ENCODE measurements at places on chromosomes 1 and 21.

GRCh38 chr1:59291561-59291960 is 5.3 kb upstream of the FGGY start:
- DNase-seq: no peak

DNA sequence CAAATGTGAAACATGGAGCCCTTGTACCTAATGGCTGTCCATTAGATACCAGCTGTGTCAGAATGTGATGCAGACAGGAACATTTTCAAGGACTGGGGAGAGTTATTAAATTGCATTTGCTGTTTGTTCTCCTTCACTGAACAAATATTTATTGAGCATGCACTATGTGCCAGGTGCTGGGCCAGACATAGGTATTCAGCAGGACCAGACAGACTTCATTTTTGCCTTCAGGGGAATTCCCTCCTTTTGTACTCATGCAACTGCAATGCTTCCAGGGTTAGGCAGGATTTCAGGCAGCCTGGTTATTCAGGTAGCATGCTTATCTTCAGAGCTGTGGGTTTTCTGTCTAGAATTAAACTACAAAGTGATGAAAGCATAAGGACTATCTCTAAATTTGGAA is 64.2 kb upstream of the SMYD2 start:
- peak; percentile 94 for DNase-seq

DNA sequence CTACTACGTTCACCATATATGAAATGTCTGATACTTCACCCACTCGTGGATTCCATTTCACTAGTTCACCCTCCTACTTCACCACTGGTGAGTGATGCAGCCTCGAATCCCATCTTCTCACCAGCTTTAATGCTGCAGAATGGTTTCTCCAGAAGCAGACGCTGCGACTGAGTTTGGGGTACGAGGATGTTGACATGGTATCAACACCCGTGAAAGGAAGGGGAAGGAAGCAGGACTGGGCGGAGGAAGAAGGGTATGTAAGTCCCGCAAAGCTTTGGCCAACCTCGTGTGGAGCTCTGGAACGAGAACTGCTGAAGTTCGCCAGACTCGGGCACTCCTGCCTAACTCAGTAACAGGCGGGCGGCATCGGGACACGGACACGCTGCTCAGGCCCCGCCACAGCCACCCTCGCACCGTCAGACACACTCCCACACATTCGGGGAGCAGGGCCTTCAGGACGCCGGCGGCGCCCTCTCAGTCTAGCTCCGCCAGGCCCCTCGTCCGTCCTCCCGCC is 833 bp upstream of the DIP2A start:
- peak; percentile 51 for DNase-seq

DNA sequence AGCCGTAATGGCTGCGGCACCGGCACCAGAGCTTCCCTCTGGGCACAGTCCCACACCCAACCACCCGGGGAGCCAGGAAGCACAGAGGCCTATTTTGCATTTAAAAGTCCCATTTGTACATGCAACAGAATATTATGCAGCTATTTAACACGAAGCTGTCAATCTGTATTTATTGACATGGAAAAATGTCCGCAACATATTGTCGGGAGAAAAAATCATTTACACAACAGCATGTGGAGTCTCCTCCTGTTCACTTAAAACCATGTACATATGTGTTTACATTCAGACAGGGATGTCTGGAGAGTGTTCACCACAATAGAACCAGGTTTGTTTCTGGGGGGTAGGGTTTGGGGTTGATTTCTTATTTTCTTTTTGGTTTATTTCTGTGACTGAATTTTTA is 63.4 kb upstream of the GRIK3 start:
- DNase-seq: no peak

DNA sequence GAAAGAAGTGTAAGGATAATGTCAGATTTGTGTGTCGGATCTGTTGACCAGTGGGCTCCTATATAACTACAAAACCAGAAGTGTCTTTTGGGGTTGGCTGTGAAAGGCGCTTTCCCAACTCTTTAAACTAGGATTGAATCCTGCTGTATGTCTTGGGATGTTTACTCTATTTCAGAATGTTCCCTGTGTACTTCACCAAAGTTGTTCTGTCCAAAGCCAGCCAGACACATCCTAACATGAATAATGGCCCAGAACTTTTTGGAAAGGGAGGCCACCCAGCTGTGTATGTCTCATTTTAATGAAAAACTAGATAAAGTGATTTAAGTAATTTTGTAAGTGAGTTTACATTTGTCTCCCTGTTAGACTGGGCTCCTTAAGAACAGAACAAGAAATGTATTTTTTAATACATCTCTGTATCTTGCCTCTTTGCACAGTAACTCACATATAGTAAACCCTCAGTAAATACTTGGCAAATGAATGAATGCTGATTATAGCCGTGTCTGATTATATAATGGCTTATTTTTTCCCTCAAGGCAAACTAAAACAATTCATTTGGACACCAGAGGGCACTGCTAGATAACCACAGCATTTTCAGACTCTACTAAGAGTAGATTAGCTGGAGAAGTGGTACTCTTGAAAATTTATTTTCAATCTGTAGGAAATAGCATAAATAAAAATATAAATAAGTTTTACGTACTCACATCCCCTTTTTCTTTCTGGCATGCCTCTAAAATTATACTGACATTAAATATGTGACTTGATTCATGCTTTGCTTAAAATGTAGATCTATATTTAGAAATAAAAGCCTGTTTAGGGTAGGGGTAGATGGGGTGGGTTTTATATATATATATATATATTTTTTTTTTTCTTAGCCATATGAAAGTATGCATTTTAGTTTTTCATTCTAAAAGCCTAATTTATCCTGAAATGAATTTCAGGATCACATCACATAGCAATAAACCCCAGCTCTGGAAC is 23.8 kb downstream of the TSEN15 start:
- DNase-seq: peak; percentile 81

- DNase-seq: no peak
Measured at GRCh38 chr21:29413683-29414082, 115.0 kb downstream of the BACH1 start.

GRCh38 chr21:40057331-40057730 is 190.1 kb downstream of the PCP4 start:
- peak; percentile 56 for DNase-seq

- no peak for DNase-seq
Measured at GRCh38 chr1:36352125-36352909, 28.9 kb upstream of the EVA1B start.

DNA sequence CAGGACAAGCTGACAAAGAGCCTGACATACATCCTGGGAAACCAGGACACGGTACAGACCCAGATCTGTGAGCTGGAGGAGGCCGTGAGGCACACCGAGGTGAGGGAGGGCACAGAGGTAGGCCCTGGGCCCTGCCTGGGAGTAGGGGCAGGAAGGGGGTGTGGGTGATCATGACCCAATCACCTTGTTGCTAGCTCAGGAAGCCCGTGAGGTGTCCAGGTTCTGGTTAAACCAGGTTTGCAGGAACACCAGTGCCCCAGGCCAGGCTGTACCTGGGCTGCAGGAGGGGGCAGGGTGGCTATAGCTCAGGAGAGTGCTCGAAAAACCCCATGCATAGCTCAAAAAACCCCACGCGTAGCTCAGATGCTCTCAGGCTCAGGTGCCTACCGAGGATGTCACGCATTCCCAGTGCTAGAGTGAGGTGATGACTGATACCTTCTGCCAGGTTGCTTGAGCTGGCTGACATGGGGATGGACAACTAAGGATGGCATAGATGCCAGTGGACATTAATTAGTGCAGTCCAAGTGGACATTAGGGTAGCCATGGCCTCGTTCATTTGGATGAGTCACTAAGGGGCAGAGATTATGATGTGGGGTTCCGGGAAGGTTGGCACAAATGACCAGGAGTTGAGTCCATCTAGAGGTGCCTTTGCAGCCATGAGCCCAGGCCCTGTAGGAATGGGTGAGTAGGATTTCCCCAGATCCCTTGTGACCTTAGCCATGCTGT is 3.7 kb downstream of the TRIM46 start:
- no peak for DNase-seq

GRCh38 chr1:35001743-35002142 is 16.6 kb upstream of the TMEM35B start:
- DNase-seq: no peak

GRCh38 chr21:44943686-44944550 is 4.1 kb downstream of the SLX9 start:
- DNase-seq: no peak

GRCh38 chr1:46812065-46812963 is 13.5 kb downstream of the CYP4B1 start:
- DNase-seq: no peak

GRCh38 chr1:94022471-94023189 is 98.3 kb downstream of the ABCA4 start:
- no peak for DNase-seq

DNA sequence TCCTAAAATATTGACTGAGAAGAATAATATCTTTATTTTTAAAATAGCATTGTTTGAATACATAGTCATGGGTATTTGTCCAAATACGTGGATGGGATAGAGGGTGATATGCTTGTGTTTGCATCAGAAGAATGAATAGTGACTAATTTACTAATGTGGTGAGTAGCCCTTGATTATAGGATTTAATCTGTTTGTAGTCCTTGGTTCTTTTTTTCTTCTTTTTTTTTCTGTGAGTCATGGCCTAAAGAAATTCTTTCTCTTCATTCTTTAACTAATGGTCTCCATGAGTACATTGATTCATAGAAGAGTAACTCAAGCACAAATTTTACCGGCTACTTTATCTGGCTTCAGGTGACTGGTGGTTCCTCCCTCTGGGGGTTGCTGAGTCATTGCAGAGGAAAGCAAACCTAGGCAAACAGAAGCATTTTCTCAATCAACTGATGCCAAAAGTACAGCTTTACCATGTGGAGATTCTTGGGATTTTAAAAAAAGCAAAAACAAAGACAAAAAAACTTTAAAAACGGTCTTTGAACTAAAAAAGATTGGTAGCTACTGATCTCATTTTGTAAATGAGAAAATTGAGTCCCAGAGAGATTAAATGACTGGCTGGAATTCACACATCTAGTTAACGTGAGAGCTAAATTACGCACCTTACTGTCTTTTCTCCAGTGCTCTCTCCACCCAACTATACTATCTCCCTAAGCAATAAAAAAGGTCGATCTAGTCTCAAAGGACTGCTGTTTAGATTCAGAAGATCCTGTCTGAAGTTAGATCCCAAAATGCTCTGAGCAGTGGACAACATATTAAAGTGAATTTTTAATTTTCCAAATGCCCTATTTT is 40.5 kb downstream of the AK5 start:
- DNase-seq: peak; percentile 81

GRCh38 chr1:60765204-60765603 is 317.2 kb upstream of the NFIA start:
- peak; percentile 61 for DNase-seq

DNA sequence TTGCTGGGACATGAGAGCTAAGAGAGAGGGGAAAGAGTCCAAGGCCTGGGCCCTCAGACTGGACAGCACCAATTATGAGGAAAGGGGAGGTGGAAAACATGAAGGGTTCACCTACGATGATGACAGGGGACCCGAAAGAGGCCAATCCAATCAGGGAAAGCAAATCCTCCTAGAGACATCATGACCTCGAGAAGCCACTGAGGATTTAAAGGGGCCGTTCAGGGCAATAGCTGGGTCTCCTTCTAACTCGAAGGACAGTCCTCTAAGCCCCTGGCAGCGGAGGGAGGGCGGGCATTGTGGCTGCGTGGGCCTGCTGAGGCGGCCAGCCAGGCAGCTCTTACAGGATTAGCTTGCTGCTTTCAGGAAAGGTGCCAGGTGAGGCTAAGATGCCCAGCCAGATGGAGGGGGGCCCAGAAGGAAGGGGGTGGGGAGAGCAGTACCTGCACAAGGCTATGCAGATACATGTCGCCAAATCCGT is 7.4 kb downstream of the MEF2D start:
- DNase-seq: peak; percentile 42

DNA sequence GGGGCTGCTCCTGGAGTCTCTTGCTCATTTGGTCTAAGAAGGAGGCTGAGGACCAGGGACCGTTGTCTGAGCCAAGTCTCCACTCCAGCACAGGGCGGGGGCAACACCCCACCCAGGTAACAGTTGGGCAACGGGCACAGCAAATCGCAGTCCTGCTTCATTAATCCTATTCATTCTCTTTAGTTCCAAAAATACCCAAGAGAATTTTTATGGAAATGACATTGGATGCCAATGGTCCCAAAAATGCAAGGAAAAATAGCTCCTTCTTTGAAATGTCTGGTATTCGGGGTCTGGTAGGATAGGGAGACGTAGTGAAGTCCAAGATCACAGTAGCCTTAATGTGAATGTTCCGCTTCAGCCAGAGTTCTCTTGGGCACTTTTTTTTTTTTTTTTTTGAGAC is 74.0 kb downstream of the ATP5PO start:
- no peak for DNase-seq

DNA sequence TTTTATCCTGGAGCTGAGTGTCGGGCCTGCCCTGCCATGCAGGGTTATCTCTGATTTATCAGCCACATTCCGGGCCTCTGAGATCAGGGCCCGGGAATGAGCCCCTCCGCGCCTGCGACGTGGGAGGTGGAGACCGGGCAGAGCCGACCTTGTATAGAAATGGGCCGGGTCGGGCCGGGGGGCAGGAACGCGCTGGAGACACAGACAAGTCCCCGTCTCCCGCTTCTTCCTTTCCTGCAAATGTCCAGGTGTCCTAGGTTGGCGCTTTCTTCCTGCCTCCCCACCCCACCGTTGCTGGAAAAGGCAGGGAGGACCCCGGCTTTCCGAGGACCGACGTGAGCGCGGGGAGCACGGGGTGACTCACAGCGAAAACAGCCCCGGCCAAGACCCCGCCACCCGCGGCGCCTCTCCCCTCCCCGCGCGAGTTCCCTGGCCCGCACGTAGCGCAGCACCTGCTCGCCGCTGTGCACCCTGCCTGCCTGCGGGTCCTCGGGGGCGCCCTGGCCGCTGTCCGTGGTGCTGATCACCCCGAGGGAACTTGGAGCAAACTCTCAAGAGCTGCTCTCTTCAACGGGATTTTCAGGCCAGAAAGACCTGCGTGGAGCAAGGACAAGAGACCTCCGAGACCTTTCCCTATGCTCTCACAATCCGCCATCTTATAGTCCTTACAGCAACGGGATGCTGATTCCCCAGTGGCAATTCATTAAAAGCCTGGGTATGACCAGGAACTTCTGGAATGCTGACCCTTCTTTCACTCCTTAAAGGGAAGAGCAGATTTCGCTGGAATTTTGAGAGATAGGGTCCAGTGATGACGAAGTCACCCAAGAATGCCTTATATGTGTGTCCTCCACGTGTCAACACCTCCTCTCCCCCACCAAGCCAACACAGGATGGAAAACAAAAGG is 475 bp upstream of the NPPB start:
- no peak for DNase-seq

GRCh38 chr1:114117654-114118053 is 36.0 kb downstream of the SYT6 start:
- no peak for DNase-seq

- no peak for DNase-seq
Measured at GRCh38 chr1:61270761-61271411, 188.5 kb downstream of the NFIA start.

- DNase-seq: no peak
Measured at GRCh38 chr1:214901718-214902117, 180.8 kb upstream of the KCNK2 start.

- DNase-seq: no peak
Measured at GRCh38 chr1:179529482-179530195, 46.1 kb downstream of the NPHS2 start.

- no peak for DNase-seq
Measured at GRCh38 chr21:45632637-45633251, 10.8 kb upstream of the PCBP3 start.

- DNase-seq: peak; percentile 88
Measured at GRCh38 chr1:234928642-234929041, 200.0 kb downstream of the TOMM20 start.

GRCh38 chr1:62621907-62622306 is 24.6 kb downstream of the ANGPTL3 start:
- peak; percentile 2 for DNase-seq

- DNase-seq: no peak
Measured at GRCh38 chr1:52944566-52944965, 17.5 kb downstream of the SCP2 start.

Data from NCI-H69 (cell line).